ENCODE measurements at places on chromosomes 11 and 22. TPM values are rescaled to one million over a fixed set of nuclear protein-coding genes. Genes with fewer than 3 reads are reported as not detected.

- no peak overlapping the region for H3K27ac ChIP-seq
- H3K36me3 ChIP-seq = no peaks in the 10 kb centered on the region
These were observed 9.0 kb downstream of the FGF19 start for GRCh38 chr11:69694781-69695180.

DNA sequence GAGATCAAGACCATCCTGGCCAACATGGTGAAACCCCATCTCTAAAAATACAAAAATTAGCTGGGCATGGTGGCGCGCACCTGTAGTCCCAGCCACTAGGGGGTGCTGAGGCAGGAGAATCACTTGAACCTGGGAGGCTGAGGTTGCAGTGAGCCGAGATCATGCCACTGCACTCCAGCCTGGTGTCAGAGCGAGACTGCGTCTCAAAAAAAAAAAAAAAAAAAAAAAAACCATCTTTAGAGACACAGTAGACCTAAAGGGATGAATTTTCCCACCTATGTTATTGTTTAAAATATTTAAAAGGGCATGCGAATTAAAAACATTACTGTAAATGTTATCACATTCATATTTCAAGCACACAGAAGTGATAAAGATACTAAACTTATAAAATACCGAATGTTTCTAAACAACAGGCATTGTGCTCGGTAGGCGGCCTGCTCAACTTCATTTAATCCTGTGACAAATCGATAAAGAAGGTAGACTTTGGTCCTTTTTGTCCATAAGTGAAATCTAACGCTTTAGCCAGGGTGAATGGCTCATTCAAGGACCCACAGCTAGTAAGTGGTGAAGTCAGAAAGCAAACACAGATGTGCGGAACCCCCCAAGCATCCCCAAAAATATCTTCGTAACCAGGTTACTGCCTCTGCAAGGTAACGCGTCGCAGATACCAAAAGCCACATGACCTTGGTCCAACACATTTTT is 16.1 kb downstream of the NCAPD3 start:
- no peaks in the 10 kb centered on the region for H3K36me3 ChIP-seq
- no peak overlapping the region for H3K27ac ChIP-seq
- H3K4me3 ChIP-seq = no peak overlapping the region

DNA sequence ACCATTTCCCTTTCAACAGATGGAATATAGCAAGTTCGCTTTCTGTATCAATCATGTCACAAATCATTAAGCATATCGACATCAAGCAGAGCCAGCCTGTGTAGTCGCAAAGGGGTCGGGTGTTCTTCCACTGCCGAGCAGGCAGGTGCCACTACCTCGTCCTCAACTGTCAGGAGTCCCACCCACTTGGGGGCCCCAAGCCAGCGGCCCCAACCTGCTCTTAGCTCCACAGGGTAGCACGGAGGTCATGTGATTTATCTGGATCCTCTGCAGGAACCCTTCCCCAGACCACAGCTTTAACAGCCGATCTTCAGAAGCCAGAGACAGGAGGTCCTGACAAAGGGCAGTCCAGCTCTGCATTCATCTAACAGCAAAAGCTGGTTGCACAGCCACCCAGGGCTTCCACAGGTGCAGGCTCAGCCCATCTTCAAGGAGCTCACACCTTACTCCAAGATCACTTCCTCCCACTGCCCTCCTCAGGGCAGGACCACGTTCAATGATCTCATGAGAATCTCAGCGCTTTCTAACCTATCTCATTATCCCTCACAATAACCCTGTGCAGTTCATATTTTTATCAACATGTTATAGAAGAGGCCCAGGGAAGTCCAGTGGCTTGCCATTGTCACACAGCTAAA is 110.2 kb downstream of the TRIM29 start:
- H3K36me3 ChIP-seq = no peaks in the 10 kb centered on the region

DNA sequence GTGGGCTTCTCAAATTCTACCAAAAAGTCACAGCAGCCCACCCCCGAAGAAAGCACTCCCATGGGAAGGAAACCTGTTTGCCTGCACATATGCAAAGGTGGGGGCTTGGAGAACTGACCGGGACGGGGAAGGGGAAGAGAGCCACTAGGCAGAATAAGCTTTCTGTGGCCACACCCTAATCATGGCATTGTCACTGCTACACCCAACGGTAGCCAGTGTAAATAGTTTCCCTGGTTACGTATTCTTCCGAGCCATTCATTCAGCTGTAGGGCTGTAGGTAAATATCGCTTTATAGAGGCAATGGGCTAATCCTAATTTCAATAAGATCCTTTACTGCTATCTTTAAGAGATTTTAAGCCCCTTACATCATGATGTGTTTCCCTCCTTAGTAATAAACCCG is 61.7 kb downstream of the PRDM11 start:
- no peaks in the 10 kb centered on the region for H3K4me1 ChIP-seq
- no peak overlapping the region for H3K4me3 ChIP-seq
- H3K36me3 ChIP-seq = no peaks in the 10 kb centered on the region
- no peak for DNase-seq

DNA sequence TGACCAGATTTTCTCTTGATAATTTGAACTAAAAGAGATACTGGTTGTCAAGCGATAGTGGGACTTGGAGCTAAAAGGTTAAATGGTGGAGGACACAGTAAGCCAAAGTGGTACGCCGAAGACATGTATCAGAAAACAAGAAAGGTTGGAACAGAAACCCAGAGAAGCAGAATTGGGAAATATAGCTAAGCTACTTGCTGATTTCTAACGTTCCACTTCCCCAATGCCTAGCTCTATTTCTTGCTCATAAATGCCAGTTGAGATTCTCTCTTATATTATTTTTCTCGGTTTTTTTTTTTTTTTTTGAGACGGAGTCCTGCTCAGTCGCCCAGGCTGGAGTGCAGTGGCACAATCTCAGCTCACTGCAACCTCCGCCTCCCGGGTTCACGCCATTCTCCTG is 12.7 kb downstream of the TMEM41B start:
- no peaks in the 10 kb centered on the region for H3K4me1 ChIP-seq
- H3K27ac ChIP-seq = no peak overlapping the region
- no peaks in the 10 kb centered on the region for H3K27me3 ChIP-seq
- no peak overlapping the region for H3K4me3 ChIP-seq

GRCh38 chr11:74592063-74592440 is 330 bp upstream of the POLD3 start:
- no peaks in the 10 kb centered on the region for H3K4me1 ChIP-seq
- no peak for DNase-seq
- no peaks in the 10 kb centered on the region for H3K27me3 ChIP-seq
- peak overlapping the region; percentile 58 for H3K27ac ChIP-seq

The CHEK2 gene
- 8.4 TPM for total RNA-seq

The SPTBN2 gene
- 31.0 TPM for total RNA-seq

Data from uterus (tissue), 4 donors.